ENCODE measurements at places on chromosomes 2 and 18. TPM values are rescaled to one million over a fixed set of nuclear protein-coding genes. Genes with fewer than 3 reads are reported as not detected.

- no peaks in the 10 kb centered on the region for H3K27me3 ChIP-seq
- peaks cover 23% of the 10 kb centered on the region for H3K4me1 ChIP-seq
- peak overlapping the region; percentile 51 for H3K27ac ChIP-seq
- peak; percentile 83 for DNase-seq
Observed at GRCh38 chr2:15941481-15941850, 1.1 kb downstream of the MYCN start.

DNA sequence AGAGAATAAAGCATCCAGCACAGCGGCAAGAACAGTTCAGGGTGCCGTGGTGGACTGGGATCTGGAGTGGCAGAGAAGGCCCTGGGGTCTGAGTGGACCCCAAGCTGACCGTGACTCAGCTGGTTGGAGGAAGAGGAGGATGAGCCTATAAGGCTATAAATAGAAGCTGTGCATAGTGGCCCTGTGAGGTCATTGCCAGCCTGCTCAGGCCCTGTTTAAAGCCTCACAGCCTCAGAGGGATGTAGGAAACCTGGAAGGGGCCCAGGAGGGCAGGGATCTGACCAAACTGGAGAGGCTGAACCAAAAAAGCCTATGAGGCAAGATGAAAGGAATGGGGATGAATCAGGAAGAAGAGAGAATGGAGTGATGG is 11.3 kb upstream of the DES start:
- peaks cover 16% of the 10 kb centered on the region for H3K4me1 ChIP-seq
- peaks cover 9% of the 10 kb centered on the region for H3K27me3 ChIP-seq
- H3K36me3 ChIP-seq, result no peaks in the 10 kb centered on the region
- no peak overlapping the region for H3K4me3 ChIP-seq

GRCh38 chr18:59779979-59780378 is 82.8 kb upstream of the CCBE1 start:
- H3K36me3 ChIP-seq, result no peaks in the 10 kb centered on the region
- H3K27ac ChIP-seq, result no peak overlapping the region
- H3K4me1 ChIP-seq, result no peaks in the 10 kb centered on the region
- H3K27me3 ChIP-seq, result no peaks in the 10 kb centered on the region
- H3K4me3 ChIP-seq, result no peak overlapping the region

DNA sequence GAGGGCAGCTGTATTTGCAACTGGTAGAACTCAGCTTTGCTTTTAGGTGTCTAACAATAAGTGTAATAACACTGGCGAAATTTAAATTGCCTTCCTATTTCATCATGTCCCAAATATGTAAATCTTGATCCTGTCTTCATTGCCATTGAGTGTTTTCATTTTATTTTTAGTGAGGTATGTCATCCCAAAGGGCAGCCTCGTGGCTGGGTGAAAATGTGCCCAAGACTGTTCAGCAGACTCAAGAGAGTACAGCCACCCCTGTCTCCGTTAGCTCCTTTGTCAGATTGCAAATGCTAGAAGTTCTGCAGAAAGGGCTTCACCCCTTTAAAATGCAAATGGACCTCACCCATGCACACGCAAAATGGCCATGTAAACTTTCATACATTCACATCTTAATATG is 278.8 kb downstream of the RND3 start:
- no peak overlapping the region for H3K4me3 ChIP-seq
- no peaks in the 10 kb centered on the region for H3K27me3 ChIP-seq
- H3K36me3 ChIP-seq, result no peaks in the 10 kb centered on the region
- peaks cover 5% of the 10 kb centered on the region for H3K4me1 ChIP-seq
- DNase-seq, result no peak
- H3K27ac ChIP-seq, result no peak overlapping the region

GRCh38 chr2:237691029-237691907 is 63.9 kb downstream of the LRRFIP1 start:
- no peaks in the 10 kb centered on the region for H3K36me3 ChIP-seq
- H3K4me3 ChIP-seq, result peak overlapping the region; percentile 97
- peaks cover under 1% of the 10 kb centered on the region for H3K4me1 ChIP-seq
- H3K27me3 ChIP-seq, result peaks cover 46% of the 10 kb centered on the region

Gene PASK
- total RNA-seq, result 20.3 TPM

Gene FTCDNL1
- 2.7 TPM for total RNA-seq

Gene SALL3
- 36.5 TPM for total RNA-seq

DNA sequence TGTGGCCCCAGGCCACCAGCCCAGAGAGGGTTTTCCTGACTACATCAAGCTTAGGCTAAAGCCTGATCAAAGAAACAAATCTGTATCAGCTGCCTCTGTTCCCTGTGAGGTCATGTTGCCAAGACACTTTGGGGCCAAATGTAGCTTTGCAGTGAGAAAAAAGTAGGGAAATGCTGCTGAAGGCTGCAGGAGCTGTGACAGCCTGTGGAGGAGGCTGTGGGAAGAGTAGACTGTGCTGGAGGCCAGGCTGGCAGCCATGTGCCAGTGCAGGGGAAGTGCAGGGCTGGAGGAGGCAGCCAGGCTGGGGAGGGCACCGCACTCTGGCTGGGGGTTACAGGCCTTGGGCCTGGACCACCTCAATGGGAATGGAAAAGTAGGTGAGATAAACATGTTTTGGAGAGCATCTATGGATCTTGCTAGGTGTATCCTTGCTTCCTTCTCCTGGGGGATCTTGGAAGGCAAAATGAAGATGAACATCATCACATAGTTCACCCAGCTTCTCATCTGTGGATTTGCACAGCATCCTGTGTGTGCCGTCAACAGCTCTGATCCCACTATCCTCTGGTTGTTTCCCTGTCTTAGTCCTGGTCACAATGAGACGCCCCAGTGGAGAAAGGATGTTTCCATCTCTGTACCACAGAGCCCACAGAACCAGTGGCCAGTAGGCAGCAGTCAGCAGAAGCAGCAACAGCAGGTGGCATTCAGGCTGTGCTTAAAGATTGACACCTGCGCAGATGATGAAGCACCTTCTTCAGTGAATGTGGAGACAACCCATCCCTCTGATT is 103.8 kb upstream of the COPS8 start:
- no peak overlapping the region for H3K27ac ChIP-seq
- no peak overlapping the region for H3K4me3 ChIP-seq
- DNase-seq, result no peak
- no peaks in the 10 kb centered on the region for H3K4me1 ChIP-seq
- H3K27me3 ChIP-seq, result no peaks in the 10 kb centered on the region

Gene NTSR2
- not detected for total RNA-seq

DNA sequence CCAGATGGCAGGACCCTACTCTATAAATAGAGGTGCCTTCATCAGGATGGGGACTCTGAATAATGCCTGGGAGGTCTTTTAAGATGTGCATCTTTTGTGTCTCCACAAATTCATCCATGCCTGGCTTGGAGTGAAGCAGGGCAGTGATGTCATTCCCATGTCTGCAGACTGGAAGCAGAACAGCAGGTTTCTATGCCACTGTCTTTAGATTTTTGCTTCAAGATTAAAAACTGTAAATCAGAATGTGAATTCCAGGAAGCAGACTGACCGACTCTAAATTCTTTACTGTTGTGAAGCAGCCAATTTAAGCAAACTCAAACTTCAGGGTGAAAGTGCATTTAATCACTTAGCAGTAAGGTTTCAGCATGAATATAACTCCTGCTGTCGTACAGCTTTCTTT is 159.3 kb downstream of the SCG2 start:
- DNase-seq, result no peak
- H3K36me3 ChIP-seq, result no peaks in the 10 kb centered on the region
- peaks cover 4% of the 10 kb centered on the region for H3K4me1 ChIP-seq
- H3K27ac ChIP-seq, result no peak overlapping the region

- H3K27me3 ChIP-seq, result no peaks in the 10 kb centered on the region
- H3K4me1 ChIP-seq, result no peaks in the 10 kb centered on the region
- no peak overlapping the region for H3K4me3 ChIP-seq
- DNase-seq, result no peak
Observed at GRCh38 chr2:214843823-214844222, 34.3 kb upstream of the BARD1 start.

GRCh38 chr18:8882632-8883408 is 177.5 kb downstream of the MTCL1 start:
- peak; percentile 25 for DNase-seq
- H3K36me3 ChIP-seq, result no peaks in the 10 kb centered on the region
- H3K27ac ChIP-seq, result no peak overlapping the region
- no peak overlapping the region for H3K4me3 ChIP-seq

GRCh38 chr2:40886655-40887054 is 434.8 kb upstream of the SLC8A1 start:
- H3K27ac ChIP-seq, result no peak overlapping the region
- no peak for DNase-seq
- no peaks in the 10 kb centered on the region for H3K4me1 ChIP-seq
- H3K27me3 ChIP-seq, result no peaks in the 10 kb centered on the region

DNA sequence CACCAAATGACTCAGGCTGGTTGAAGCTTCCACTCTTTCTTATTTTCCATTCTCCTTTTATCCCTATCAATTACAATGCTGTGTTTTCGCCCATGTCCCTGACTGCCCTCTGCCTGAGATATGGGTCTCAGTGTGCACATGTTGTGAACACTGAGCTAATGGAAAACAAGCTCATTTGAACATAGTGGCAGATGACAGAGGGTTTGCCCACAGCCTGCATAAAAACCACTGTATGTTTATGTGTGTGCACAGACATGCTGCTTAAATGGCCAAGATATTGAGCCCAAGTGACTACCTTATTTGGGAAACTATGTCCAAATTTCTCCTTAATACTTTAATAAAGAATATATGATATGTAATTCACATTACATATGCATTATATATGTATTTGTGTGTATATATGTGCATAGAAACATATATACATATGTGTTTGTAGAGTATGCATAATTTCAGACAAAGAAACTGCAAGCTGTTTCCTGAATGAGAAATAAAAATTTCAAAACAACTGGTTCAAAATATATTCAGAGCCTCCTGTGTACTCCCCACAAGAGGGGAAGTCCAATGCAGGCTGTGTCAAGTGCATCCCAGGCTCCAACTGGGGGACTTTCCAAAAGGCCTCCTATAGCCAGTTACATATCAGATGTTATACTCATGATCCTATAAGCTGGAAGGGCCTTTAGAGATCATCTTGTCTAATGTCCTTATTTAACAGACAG is 92.7 kb upstream of the CD302 start:
- no peak for DNase-seq
- no peaks in the 10 kb centered on the region for H3K36me3 ChIP-seq
- H3K4me1 ChIP-seq, result no peaks in the 10 kb centered on the region
- no peak overlapping the region for H3K4me3 ChIP-seq

Gene SNORC
- 2.6 TPM for total RNA-seq

Gene LONRF2
- 0.37 TPM for total RNA-seq

GRCh38 chr2:227497158-227497557 is 25.2 kb downstream of the AGFG1 start:
- H3K27me3 ChIP-seq, result no peaks in the 10 kb centered on the region
- no peak for DNase-seq
- H3K27ac ChIP-seq, result no peak overlapping the region
- no peaks in the 10 kb centered on the region for H3K4me1 ChIP-seq
- no peak overlapping the region for H3K4me3 ChIP-seq
- peaks cover 11% of the 10 kb centered on the region for H3K36me3 ChIP-seq

Gene ANKRD29
- total RNA-seq, result 0.81 TPM

- no peak overlapping the region for H3K27ac ChIP-seq
- no peaks in the 10 kb centered on the region for H3K36me3 ChIP-seq
- H3K27me3 ChIP-seq, result no peaks in the 10 kb centered on the region
Observed at GRCh38 chr18:54075689-54076088, 148.8 kb downstream of the MBD2 start.

- no peaks in the 10 kb centered on the region for H3K4me1 ChIP-seq
- H3K36me3 ChIP-seq, result no peaks in the 10 kb centered on the region
- DNase-seq, result no peak
- no peak overlapping the region for H3K4me3 ChIP-seq
- no peak overlapping the region for H3K27ac ChIP-seq
Observed at GRCh38 chr2:190352668-190353536, 9.5 kb downstream of the INPP1 start.

- H3K36me3 ChIP-seq, result no peaks in the 10 kb centered on the region
- peak; percentile 74 for DNase-seq
- H3K27ac ChIP-seq, result peak overlapping the region; percentile 81
- peak overlapping the region; percentile 90 for H3K4me3 ChIP-seq
Observed at GRCh38 chr18:31100436-31101182, 1.6 kb downstream of the DSC2 start.

DNA sequence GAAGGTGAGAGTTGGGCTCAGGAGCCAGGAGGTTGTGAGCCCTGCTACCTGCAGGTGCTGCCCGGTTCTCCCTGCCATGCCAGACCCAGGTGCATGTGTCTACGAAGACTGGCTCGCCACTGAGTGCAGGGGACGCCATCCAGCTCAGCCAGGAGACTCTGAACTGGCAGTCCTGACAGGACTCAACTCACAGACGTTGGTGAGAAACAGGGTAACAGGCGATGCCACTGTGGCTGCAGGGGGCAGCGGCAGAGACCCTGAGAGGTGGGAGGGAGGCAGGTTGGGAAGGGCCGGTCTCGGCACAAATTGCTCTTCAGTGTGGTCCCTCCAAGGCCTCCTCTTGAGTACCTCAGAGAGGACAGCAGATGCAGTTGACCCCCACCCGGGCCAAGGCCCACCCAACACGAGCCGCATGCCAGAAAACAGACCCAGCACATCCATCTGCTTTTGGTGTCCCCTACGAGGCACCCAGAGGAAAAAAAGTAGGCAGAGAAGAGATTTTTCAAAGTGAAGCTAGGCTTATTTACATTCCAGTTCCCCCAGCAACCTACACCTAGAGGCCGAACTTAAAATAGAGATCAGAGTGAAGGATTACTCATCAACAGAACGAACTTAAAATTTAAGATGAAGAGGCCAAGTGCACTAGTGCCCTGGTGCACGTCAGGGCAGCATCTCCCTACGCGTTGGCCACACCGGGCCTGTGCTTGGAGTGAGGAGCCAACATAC is 184.8 kb downstream of the SEPTIN10 start:
- no peak overlapping the region for H3K27ac ChIP-seq
- DNase-seq, result no peak
- H3K36me3 ChIP-seq, result no peaks in the 10 kb centered on the region
- no peak overlapping the region for H3K4me3 ChIP-seq
- no peaks in the 10 kb centered on the region for H3K4me1 ChIP-seq
